ENCODE measurements at places on chromosomes 3 and 15.

- DNase-seq, result no peak
Measured at GRCh38 chr3:58657571-58658141, 8.9 kb downstream of the FAM3D start.

GRCh38 chr3:16785465-16785864, 99.3 kb upstream of the PLCL2 start:
- no peak for DNase-seq

- no peak for DNase-seq
Measured at GRCh38 chr3:71202848-71203533, 380.5 kb downstream of the FOXP1 start.

GRCh38 chr15:51380999-51381806, 39.7 kb downstream of the GLDN start:
- no peak for DNase-seq

GRCh38 chr3:160765211-160765610, 9.2 kb downstream of the PPM1L start:
- DNase-seq, result no peak

- DNase-seq, result no peak
Measured at GRCh38 chr15:88637841-88638625, 783 bp upstream of the ISG20 start.

GRCh38 chr3:69231929-69232440, 109.6 kb upstream of the LMOD3 start:
- DNase-seq, result no peak

- DNase-seq, result no peak
Measured at GRCh38 chr15:60563539-60564404, 84.8 kb upstream of the ICE2 start.

- DNase-seq, result no peak
Measured at GRCh38 chr15:39918688-39919385, 1.2 kb downstream of the GPR176 start.

- no peak for DNase-seq
Measured at GRCh38 chr3:53328746-53329145, 18.6 kb downstream of the DCP1A start.
